Mesothelial cell of epicardium (in vitro differentiated cells): ENCODE measurements at places on chromosomes 5 and 9.

GRCh38 chr9:21958833-21959232 lies 35.4 kb downstream of the CDKN2A start:
- DNase-seq: no peak

DNA sequence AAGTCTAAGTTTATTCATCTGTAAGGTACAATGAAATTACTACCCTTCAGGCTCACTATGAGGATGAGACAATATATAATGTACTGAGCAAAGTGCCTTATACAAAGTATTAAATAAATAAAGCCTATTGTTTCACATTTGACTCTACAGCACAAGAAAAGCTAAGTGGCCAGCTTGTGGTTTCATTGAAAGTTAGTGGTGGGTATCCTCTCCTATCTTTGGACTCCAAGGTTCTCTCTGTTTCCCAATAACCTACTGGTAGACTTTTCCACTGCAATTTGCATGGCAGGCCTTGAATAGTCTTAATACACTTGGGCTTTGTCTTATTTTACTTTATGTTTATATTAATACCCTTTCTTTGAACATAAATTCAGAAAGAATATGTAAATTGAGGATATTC lies 262.7 kb downstream of the DEPDC1B start:
- DNase-seq: no peak

DNA sequence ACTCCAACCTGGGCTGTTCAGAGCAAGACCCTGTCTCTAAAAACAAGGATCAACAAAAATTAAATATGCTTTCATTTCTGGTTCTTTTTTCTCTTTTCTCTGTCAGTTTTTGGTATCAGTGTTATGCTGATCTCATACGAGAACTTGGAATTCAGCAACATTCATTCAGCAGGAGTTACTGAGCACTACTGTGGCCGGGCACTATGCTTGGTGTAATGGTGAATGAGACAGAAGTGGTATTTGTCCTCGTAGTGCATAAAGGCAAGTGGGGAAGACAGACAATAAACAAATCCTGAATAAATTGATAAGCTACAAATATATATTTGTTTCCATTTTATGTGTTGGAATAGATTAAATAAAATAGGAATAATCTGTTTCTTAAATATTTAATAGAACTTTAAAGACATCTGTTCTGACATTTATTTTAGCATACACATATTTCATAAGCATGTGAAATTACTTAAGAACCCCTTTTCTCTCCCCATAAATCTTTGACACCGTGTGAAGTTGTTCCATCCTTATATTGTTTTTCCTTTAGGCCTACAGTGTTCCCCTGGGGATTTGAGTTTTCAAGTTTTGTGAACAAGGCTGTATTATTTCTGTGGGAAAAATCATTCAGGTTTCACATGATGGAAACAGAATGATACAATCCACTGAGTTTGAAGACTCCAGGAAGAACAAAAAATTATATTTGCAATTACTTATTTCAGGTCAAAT lies 24.6 kb downstream of the UBAP1 start:
- no peak for DNase-seq

- no peak for DNase-seq
These were observed 421.0 kb downstream of the KDM4C start for GRCh38 chr9:7178729-7179128.

DNA sequence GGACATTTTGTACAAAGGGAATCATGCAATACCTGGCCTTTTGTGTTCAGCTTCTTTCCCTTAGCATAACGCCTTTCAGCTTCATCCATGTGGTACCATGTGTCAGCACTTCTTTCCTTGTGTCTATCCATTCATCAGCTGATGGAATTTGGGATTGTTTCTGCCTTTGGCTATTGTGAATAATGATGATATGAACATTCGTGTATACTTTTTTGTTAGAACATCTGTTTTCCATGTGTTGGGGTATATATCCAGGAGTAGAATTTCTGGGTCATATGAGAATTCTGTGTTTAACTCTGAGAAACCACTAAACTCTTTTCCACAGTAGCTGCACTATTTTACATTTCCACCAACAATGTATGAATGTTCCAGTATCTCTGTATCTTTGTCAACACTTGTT lies 14.8 kb upstream of the PRRC2B start:
- no peak for DNase-seq

GRCh38 chr9:29332789-29333188 lies 1759.5 kb upstream of the C9orf72 start:
- no peak for DNase-seq

- no peak for DNase-seq
These were observed 127.1 kb downstream of the TMC1 start for GRCh38 chr9:72648324-72649126.

DNA sequence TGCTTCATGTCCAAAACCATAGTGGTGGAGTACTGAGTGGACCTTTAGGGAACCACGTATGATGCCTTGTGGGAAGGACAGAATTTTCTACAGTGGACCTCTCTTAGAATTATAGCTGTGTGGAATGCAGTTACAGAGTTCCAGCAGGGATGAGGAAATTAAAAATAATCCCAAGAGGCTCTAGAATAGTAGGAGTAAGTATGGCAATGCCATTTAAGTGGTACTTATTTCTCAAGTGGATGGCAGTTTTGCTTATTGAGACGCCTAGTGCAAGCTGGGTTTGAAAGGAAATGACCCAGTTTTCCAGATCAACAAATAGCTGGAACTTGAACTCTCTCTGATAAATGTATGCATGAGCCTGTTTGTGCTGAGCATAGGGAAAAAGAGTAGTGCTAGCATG lies 431.6 kb downstream of the PRR16 start:
- DNase-seq: no peak

DNA sequence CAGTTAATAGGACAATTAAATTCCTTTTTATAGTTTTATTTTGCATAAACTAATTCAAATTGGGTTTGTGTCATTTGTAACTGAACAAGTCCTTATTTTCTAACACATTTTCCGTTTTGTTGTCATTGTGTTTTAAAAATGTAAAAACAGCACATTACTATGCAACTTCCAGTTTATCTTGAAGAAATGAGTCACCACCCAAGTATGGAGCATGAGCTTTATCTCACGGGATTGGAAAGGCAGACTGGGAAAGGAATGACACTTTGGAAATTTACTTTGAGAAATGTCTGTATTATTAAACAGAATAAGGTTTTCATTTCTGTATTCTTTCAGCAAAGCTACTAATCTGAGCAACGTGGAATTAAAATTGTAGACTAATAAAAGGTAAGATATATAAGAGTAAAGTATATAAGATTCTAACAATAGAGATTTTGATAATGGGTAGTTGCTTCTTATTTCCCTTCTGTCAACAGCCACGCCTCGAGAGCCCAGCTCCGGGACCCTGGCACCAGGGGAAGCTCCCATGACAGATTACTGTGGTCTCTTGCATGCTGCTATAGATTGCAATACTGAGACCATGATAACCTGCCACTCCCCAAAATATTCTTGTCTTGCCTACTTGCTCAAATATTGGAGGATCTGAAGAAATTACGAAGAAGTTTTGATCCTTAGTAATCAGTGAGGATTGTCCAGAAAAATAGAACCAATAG lies 433.1 kb downstream of the CHSY3 start:
- DNase-seq: no peak

DNA sequence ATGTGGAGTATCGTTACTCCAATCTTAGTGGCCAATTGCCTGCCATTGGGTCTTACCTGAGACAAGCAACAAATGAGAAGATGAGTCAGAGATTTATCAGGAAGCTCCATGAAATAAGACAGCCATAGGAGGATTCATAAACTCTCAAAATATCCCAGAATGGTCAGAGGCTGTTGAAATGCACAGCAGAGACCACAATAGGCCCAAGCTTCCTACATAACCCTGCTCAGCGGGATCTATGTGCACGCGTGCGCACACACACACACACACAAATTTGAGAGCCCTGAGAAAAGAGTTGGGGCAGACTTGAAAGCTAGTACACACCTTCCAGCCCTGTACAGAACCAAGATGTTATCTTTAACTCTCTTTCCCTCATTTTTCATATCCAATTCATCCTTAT lies 9.8 kb downstream of the UIMC1 start:
- no peak for DNase-seq

DNA sequence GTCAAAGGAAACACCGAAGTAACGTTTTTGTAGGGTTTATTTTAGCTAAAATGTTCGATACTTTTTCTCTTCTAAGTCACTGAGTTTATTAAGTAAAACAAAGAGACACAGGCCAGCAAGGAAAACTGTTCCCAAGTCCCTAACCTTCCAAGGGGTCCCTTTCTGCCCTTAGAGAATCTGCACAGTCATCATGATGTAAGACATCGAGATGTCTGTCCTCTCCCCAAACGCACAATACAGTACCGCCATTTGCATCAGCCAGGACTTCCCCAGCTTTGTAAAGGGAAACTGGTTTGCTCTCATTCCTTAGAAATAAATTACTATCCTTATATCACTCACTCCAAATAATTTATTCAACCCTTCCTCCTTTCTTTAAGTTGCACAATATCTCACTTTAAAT lies 89.3 kb downstream of the MARCHF11 start:
- no peak for DNase-seq

DNA sequence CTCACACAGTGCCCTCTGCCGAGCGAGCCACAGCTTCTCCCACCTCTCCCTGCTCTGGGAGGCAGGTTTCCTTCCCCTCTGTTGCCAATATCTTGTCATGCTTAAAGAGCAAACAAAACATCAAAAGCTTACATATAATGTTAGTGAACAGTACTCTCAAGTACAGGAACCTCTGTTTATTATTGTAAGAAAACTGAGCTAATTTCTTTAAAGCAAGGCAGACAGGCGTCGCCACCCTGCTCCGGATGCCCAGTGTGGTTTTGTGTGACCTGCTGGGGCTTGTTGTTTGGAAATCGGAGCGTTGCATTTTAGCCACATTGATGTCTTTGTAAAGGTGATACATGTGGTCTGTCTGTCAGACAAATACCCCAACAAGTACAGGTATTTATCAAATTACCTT lies 401.4 kb upstream of the IRX1 start:
- no peak for DNase-seq

- no peak for DNase-seq
These were observed 294.8 kb upstream of the PTGER4 start for GRCh38 chr5:40384782-40385390.

DNA sequence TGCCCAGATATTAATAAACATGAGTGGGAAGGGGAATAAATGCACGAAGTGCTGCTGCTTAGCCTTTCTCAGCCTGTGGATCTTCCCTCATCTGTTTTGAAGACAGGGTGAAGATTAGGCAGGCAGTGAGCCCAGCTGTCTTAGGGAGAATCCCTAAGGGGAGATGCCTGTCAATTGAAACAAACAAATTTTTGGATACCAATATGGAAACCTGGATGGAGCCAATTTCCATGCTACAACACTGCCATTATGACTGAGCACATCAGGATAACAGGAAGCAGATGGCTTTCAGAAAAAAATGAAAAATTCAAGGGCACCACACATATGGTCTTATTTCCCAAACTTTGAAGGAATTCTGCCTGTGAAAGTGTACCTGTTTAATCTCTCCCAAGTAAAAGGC lies 80.3 kb downstream of the HMHB1 start:
- no peak for DNase-seq

- no peak for DNase-seq
These were observed 1010.2 kb upstream of the DMAC1 start for GRCh38 chr9:8809741-8810140.

- no peak for DNase-seq
These were observed 145.5 kb downstream of the ST8SIA4 start for GRCh38 chr5:100757618-100758017.

DNA sequence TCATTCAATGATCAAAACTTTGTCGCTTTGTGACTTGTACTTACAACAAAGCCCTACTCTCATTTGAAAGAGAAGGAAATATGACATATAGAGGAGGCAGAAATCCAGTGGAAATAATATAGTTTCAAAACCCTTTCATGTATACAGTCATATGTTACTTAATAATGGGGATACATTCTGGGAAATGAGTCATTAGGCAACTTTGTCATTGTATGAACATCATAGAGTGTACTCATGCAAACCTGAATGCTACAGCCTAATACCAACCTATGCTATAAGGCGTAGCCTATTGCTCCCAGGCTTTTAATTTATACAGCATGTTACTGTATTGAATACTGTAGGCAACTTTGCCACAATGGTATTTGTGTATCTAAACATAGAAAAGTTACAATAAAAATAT lies 69.0 kb upstream of the SMC2 start:
- no peak for DNase-seq

GRCh38 chr9:69980591-69980990 lies 63.1 kb upstream of the MAMDC2 start:
- DNase-seq: no peak

GRCh38 chr9:130791303-130791894 lies 43.7 kb upstream of the ABL1 start:
- DNase-seq: no peak

GRCh38 chr5:35626108-35626507 lies 8.4 kb downstream of the SPEF2 start:
- no peak for DNase-seq

DNA sequence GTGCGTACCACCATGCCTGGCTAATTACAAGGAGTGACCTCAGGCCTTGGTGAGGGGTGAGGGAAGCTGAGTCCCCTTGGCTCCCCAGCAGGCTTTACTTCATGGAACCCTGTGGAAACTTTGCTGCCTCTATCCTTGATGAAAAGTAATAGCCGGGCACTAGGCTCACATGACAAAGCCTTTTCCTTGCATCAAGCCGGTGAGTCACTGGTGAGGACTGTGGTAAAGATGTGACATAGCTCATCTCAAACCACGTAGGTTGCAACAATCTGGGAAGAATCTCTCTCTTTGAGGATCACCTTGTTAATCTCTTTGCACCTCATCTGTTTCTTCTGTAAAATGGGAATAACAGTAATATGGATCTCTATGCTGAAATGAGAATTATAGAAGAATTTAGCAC lies 116.3 kb upstream of the SLC25A48 start:
- DNase-seq: no peak

GRCh38 chr5:127892467-127893207 lies 189.4 kb downstream of the CCDC192 start:
- DNase-seq: no peak

DNA sequence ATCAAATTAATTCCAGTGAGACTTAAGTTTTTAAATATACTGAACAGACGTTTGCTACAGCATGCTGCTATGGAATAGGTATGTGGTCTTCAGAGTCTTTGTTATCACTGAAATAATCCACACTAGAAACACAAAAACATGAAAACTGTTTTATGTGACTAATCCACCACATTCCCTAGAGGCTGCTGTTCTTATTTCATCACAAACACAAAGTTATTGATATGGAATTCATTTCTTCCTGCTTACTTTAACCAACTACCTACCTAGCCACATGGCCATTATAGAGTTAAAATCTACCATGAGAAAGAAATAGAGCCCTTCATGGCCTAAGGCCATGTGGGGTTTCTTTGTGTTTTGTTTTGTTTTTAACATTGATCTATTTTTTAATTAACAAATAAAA lies 232.3 kb upstream of the PTGER4 start:
- no peak for DNase-seq

DNA sequence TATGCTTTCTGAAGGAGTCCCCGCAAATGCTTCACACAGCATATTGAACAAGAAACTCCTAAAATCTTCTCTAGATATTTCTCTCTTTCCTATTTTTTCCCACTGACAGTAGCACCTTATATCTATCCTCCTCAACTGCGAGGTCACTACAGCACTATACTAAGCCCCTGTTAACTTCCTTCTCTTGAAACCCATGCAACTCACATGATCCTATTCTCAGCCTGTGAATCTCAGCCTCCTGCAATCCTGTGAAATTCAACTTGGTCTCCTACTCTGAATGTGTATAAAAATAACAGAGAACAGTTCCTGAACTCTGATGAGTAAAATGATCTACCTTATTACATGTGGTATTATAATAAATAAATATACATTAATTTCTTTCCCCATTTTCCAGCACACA lies 6.1 kb upstream of the PLGRKT start:
- no peak for DNase-seq
